GM23248 (cell line): ENCODE measurements at places on chromosomes 5 and 9. TPM values are rescaled to one million over a fixed set of nuclear protein-coding genes. Genes with fewer than 3 reads are reported as not detected.

DNA sequence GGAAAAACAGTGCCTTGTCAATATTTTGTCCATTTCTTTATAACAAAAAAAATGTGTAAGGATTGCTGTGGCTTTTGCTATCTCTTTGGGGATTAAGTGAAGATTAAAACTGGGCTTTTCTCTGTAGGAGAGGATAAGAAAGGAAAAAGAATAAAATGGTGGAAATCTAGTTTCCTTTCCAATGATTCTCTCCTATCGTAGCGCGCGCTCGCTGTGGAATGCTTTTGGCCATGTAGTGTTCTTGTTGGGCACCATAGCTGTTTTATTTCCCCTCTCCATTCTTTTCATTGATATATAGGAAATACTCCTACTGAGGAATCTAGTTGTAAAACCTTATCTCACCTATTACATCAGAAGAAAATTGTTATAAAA lies 1.5 kb downstream of the STXBP1 start:
- DNase-seq, result peak; percentile 51

- DNase-seq, result no peak
Measured at GRCh38 chr5:181182651-181183050, 22.3 kb downstream of the TRIM7 start.

- no peak for DNase-seq
Measured at GRCh38 chr5:129958581-129958980, 54.3 kb downstream of the CHSY3 start.

GRCh38 chr9:130260816-130261765 lies 4.5 kb upstream of the HMCN2 start:
- peak; percentile 77 for DNase-seq

- DNase-seq, result peak; percentile 67
Measured at GRCh38 chr9:113541019-113541900, 77.7 kb downstream of the RGS3 start.

DNA sequence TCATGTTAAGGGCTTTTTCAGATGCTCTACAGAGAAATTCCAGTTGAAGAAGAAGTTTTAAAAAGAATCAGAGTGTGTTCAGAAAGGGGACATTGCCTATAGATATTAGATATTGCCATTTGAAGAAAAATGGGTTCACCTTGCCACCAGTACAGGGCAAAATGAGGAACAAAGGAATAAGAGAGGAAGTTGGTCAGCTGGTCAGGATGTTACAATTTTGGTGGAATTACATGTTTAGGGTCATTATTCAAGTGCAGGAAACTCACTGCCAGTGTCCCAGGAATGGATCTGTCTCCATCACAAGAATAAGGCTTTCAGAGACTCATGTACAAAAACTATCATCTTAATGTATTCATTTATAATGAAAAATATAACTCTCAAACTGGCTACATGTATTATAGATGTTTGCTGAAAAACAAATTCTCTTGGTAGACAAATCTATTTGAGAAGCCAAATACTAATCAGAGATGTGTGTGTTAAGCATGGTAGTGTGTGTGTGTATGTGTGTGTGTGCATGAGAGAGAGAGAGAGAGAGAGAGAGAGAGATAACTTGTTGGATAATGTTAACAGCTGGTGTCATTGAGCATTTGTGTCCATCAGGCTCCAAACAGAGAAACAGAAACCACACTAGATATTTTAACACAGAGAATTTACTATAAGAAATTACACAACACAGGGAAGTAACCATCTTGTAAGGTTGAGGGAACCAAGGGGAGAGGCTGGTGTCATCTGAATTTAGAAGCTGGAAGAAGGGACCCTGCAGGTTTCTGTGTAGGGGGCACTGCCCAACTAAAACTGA lies 5.0 kb upstream of the C1QTNF3 start:
- no peak for DNase-seq

- DNase-seq, result peak; percentile 93
Measured at GRCh38 chr9:16626577-16627130, 243.8 kb downstream of the BNC2 start.

The SPINK7 gene
- total RNA-seq, result not detected in 2 replicates

The KLHL9 gene
- 41.9 and 49.4 TPM in 2 replicates for total RNA-seq

The HAVCR2 gene
- not detected in 2 replicates for total RNA-seq

The OSMR gene
- 52.5 and 70.8 TPM in 2 replicates for total RNA-seq
